ENCODE measurements at places on chromosomes 16 and 17. TPM values are rescaled to one million over a fixed set of nuclear protein-coding genes. Genes with fewer than 3 reads are reported as not detected.

Gene TRPV3
- polyA plus RNA-seq, result not detected

Gene NPIPA8
- polyA plus RNA-seq, result 0.20 TPM

Gene NEUROD2
- polyA plus RNA-seq, result not detected

Gene CCDC144A
- polyA plus RNA-seq, result 0.23 TPM

Measured in CD14-positive monocyte (primary cell).